ENCODE measurements at places on chromosomes 13 and 19.

DNA sequence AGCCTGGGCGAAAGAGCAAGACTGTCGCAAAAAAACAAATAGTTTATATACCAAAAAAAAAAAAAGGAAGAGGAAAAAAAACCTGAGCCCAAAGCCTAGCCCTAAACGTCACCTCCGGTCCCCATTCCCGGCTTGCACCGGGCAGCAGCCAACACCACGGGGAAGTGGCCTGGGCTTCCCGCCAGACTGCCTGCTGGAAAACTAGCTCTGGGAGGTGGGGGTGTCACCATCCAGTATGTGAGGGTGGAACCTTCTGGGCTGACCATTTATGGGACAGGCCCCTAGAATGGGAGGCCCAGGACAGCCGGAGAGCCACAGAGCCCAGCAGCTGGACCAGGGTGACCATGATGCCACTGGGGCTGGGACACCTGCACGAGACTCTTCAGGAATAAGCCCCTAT, 37.3 kb downstream of the IL12RB1 start:
- DNase-seq = peak; percentile 30

GRCh38 chr13:113371061-113371460, 7.1 kb upstream of the GRTP1 start:
- no peak for DNase-seq

DNA sequence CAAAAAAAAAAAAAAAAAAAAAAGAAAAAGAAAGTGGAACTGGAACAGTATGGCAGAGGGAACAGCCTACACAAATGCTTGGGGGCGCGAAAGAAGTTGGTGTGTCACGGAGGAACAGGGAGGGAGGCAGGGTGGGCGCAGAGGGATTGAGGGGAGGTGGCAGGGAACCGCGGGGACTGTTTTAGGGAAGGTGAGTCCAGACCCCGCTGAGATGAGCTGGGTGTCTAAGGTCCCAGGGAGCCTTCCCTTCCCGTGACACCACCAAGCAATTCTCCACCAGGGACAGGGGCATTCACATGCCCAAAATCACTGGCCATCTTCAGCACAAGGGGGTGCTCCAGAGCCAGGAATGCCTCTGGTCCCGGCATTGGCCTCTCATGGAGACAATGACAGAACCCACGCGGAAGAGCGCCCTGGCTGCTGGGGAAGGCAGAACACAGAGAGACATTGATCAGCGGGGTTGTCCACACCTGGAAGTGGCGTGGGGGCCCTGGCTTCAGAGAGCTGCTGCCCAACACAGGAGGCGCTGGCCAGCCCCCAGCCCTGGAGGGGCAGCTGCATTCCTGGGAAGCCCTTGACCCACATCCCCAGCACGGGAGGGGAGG, 6.9 kb downstream of the PEAK3 start:
- DNase-seq = peak; percentile 66

DNA sequence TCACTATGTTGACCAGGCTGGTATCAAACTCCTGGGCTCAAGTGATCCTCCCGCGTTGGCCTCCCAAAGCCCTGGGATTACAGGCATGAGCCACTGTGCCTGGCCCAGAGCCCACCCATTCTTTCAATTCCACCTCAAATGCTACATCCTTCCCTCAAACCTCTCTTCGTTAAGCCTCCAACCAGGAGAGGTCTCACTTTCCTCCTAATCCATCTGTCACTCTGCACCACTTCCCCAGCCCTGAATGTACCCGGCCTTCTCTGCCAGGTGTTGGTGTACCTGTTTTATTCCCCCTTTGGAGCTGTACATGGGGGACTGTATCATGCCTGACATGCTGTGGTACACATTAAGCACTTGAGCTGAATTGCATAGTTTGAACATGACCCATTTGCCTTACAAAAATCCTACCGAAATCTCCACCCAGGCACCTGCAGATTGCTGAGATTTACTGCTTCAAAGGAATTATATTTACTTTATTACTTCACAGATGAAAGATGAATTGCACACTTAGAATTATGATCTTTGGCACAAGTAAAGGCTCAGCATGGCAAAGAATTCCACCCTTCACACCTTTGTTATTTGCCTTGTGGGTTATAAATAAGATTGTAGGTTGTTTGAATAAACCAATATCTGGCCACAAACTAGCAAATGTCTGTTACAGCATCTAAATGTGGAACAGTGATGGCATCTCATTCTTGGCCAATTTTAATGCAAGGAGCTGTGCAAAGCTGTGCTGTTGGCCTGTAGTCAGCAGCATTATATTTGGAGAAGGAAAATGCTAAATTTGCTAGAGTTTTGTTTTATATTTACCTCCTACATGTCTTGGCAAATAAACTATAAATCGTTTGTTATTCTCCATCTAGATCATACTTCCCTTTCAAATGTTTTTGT, 15.6 kb upstream of the WASF3 start:
- DNase-seq = no peak

GRCh38 chr13:60165391-60166099, 1.8 kb upstream of the DIAPH3 start:
- no peak for DNase-seq

- DNase-seq = no peak
Measured at GRCh38 chr13:50552424-50552966, 291.0 kb downstream of the DLEU7 start.

DNA sequence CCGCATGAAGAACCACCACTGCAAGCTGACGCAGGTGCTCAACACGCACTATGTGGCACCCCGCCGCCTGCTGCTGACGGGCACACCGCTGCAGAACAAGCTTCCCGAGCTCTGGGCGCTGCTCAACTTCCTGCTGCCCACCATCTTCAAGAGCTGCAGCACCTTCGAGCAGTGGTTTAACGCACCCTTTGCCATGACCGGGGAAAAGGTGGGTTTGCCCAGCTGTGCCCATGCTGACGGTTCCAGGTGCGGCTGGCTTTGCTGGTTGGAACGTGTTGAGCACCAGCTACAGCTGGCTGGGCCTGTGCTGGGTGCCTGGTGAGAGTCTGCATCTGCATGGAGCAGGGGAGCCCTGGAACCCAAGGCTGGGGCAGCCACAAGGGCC, 60.9 kb downstream of the SMARCA4 start:
- DNase-seq = no peak

DNA sequence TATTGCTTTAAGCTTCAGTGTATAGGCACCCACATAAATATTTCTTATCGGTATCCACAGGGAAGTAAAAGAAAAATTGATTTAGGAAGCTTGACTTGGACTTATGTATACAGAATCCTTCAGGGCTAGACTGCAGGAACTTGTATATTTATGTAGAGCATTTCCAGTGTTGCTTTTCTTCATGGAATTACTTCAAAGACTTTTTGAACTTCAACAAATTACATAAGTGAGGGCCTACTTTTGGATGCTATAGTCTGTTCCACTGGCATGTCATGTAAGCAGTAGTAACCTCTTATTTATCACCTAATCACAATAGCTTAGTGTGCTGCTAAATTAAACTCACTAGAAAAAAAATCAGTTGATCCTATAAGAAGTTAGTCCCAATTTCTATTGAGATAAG, 557.9 kb upstream of the SLITRK6 start:
- DNase-seq = no peak

- DNase-seq = no peak
Measured at GRCh38 chr13:91099877-91100276, 247.6 kb upstream of the MIR17HG start.

DNA sequence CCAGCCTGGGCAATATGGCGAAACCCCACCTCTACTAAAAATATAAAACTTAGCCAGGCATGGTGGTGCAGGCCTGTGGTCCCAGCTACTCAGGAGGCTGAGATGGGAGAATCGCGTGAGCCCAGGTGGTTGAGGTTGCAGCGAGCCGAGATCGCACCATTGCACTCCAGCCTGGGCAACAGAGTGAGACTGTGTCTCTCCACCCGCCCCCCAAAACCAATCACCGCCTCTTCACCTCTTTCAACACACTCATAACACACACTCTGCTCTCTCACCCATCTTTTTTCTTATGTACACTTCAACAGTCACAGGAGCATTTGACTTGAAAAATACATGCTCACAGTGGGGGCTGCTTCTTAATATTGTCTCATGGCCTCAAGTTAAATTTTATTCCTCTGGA, 76.8 kb downstream of the ESD start:
- DNase-seq = no peak

DNA sequence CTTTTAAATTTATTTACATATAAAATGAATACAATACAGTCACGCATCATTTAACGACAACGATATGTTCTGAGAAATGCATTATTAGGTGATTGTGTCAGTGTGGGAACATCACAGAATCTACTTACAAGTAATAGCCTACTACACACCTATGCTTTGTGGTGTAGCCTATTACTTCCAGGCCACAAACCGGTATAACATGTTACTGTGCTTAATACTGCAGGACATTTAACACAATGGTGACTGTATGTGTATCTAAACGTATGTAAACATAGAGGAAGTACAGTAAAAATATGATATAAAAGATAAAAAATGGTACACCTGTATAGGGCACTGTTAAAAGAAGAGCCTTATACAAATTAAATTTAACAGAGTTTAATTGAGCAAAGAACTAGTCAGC, 62.4 kb upstream of the KLHL1 start:
- no peak for DNase-seq

- DNase-seq = no peak
Measured at GRCh38 chr19:45187421-45188100, 9.0 kb downstream of the BLOC1S3 start.

DNA sequence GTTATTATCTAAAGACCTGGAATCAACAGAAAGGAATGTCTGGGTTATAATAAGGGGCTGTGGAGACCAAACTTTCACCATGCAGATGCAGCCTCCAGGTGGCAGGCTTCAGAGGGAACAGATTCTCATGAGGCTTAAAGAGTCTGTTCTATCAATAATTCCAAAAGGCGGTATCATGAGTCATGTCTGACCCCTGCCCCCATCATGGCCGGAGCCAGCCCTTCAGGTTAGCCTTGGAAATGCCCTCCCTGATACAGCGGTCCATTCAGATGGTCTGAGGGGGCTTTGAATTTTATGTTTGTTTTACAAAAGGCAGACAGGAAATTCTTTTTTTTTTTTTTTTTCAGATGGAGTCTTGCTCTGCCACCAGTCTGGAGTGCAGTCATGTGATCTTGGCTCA, 21.7 kb upstream of the LAMP1 start:
- no peak for DNase-seq

DNA sequence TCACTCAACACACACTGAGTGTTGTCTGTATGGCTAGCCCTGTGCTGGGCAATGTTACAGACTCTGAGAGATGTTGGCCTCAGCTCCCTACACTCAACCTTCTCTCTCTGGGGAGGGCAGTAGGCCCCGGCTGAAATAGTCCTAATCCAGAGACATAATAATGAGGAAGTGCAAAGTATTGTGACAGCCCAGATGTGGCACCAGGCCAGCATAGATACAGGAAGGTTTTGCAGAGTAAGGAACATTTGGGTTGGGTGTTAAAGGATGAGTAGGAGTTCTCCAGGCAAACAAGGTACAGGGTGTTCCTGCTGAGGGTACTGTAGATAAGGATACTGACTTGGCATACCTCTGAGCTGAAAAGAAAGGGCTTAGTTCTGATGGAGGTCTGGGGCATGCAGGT, 2.4 kb downstream of the LIN7B start:
- no peak for DNase-seq

DNA sequence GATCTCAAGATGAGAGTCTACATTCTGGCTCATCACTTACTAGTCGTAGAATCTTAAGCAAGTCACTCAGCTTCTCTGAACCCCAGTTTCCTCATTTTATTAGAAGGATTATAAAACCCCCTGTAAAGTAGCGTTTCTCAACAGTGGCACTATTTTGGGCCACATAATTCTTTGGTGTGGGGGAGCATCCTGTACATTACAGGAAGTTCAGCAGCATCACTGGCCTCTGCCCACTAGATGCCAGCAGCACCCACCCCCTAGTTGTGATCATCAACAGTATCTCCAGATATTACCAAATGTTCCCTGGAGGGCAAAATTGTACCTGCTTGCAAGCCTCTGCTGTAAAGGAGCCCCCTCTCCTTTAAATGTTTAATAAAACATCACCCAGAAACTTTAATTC, 22.6 kb downstream of the STARD13 start:
- no peak for DNase-seq
